ENCODE measurements at places on chromosomes 5 and 9.

DNA sequence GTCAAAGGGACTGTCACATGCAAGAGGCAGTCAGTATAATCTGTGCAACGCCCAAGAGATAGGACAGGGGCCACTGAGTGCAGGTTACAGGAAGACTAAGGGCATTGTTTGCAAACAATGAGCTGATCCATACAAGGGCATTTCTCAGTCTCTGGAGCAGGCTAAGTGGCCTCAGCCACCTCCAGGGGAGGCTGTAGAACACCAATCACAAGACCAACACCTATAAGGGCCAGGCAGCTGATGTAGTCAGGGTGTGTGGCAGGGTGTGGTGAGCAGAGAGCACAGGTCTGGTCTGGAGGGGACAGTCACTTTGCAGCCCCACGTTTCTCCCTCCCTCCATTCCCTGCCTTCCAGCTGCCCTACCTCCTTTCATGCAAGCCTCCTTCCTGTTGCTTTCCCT, 83.2 kb upstream of the ADRA1B start:
- DNase-seq = no peak

DNA sequence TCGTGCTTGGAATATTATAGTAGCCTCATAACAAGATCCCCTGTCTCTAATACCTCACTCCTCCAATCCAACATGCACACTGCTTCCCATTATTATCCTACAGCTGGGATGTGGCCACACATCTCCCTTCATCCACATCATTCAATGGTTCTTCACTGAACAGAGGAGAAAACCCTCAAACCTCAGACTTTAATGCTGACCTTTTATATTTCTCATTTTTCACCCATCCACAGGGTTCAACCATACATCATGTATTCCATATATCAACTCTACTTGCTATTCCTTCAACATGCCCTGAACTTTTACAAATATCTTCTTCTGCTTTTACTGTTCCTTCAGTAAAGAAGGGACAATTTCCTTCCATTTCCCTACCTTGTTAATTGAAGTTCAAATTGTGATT, 396.8 kb downstream of the TLE4 start:
- no peak for DNase-seq

- no peak for DNase-seq
Measured at GRCh38 chr9:17462869-17463464, 115.9 kb upstream of the SH3GL2 start.

- DNase-seq = no peak
Measured at GRCh38 chr9:124132671-124133147, 121.1 kb downstream of the LHX2 start.

GRCh38 chr5:72485430-72485974, 21.7 kb downstream of the ZNF366 start:
- DNase-seq = no peak
